ENCODE measurements at places on chromosomes 16 and 17.

DNA sequence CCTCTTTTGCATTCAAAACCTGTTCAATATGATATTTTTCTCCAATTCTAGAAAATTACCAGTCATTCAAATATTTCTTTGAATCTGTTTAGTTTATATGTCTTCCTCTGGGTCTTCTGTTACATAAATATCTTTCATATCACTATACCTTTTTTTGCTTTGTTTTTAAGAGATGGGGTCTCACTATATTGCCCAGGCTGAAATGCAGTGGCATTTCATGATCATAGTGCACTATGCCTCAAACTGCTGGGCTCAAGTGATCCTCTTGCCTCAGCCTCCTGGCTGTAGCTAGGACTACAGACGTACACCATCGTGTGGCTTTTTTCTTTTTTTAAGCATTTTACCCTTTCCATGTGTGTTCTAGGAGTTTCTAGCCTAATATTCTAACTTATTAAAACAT lies 38.8 kb downstream of the NSRP1 start:
- no peak for DNase-seq

- DNase-seq: no peak
Measured at GRCh38 chr16:35409503-35409902, 1950.1 kb downstream of the TP53TG3F start.

- peak; percentile 15 for DNase-seq
Measured at GRCh38 chr17:29622337-29623282, at the start of gene CORO6. Gene CORO6, minus strand, starts transcription at chr17:29622912. Its CDS starts 1,491 bp downstream, at chr17:29621421.

GRCh38 chr17:79001190-79002020 lies 8.2 kb downstream of the CANT1 start:
- no peak for DNase-seq

DNA sequence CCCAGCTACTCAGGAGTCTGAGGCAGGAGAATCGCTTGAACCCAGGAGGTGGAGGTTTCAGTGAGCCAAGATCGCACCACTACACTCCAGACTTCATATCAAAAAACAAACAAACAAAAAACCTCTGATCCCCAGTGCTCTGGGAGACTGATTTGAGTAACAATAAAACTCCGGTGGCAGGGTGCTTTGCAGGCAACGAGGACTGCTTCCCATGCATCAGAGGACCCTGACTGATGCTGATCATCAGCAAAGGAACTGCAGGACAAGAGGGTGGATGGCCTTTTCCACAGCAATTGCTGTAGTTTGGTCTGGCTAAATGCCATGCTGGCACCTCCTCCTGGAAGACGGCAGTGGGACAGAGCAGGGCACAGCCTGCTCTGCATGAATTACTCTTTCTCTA lies 6.4 kb upstream of the SLC39A11 start:
- no peak for DNase-seq

DNA sequence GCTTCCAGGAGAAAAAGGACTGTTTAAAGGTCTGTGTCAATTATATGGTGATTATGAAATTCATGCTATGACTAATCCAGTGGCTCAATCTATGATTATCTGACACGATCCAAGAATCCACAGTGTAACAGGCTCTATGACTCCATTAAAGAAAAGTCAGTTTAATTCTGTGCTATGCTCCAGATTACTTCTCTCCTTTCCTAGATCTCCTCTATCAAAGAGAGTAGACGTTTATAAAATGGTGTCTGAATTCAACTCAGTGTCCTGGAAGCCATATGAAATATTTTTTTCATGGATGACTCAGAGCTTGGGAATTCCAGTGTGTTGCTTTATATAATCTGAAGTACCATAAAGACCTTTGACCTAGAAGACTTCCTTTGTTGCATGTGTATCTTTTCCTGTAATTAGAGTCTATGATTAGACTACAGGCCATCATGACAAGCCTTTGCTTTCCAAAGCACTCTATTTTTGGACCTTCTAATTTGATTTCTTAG lies 27.0 kb upstream of the NF1 start:
- no peak for DNase-seq

- DNase-seq: no peak
Measured at GRCh38 chr16:83810901-83811300, 3.1 kb downstream of the HSBP1 start.

- no peak for DNase-seq
Measured at GRCh38 chr17:70661342-70662222, 492.2 kb downstream of the KCNJ2 start.

DNA sequence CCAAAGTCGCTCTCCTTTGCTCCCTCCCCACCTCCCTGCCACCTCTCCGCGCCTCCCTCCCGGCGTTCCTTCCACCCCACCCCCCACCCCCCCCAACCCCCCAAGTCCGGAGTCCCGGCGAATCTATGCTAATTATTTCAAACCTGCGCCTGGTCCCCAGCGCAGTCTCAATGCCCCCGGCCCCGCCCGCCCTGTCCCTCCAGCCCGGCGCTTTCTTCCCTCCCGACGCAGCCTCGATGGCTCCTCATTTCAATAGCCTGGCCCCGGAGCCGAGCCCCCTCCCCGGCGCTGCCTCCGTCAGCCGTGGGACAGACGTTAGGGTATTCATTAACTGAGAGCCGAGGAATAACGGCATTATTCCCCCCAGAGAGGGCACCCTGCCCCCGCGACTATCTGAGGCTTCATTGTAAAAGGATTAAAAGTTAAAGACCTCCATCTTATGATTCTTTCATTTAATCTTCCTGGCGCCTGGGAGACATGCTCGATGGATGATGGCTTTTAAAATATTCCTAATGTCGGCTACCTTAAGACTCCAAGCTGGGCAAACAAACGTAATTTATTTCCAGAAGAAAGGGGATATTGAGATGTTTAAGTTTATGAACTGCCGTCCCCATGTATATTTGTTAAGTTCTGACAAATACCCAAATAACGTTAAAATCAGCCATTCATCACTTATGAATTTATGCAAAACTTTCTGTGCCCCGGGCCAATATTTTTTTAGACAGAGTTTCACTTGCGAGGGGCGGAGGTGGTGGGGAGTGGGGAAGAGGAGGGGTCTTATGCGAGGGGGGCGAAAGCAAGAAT lies 3.4 kb downstream of the NOG start:
- DNase-seq: no peak

DNA sequence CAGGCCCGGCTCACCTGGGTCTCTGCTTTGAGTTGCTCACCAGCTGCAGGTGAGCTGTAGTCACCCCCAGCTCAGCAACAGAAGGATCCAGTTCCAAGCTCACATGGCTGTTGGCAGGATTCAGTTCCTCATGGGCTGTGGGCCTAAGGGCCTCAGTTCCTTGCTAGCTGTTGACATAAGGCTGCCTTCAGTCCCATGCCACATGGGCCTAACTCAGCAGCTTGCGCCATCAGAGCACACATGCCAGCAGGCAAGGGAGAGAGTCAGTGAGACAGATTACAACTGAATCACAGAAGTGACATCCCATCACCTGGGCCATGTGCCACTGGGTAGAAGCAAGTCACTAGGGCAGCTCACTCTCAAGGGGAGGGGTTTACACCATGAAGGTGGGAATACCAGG lies 24.7 kb downstream of the PSMD7 start:
- DNase-seq: no peak

Measured in bone marrow (tissue), 2 donors.